HTR-8/SVneo (cell line): ENCODE measurements at places on chromosomes 4 and X.

GRCh38 chr4:99811850-99812249 lies 4.8 kb upstream of the DAPP1 start:
- DNase-seq = peak; percentile 2

GRCh38 chrX:13387666-13388494 lies 68.0 kb upstream of the ATXN3L start:
- DNase-seq = no peak

DNA sequence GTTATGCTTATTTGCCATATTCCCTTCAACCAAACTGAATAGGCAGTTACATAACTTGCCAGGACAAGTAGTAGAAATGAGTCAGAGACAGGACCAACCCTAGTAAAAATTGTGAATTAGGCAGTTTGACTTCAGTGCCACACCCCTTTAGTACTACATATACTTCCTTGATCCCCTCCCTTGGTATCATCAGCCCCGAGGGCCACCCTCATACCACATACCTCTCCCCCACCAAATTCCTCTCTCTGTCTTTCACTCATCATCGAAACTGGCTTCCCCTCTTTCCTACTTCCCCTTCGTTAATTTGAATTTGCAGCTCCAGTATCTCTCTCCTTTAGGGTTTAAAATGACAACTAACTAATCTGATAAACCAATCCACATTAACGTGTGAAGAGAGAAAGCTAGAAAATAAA lies 7.9 kb upstream of the PTPN13 start:
- DNase-seq = no peak

DNA sequence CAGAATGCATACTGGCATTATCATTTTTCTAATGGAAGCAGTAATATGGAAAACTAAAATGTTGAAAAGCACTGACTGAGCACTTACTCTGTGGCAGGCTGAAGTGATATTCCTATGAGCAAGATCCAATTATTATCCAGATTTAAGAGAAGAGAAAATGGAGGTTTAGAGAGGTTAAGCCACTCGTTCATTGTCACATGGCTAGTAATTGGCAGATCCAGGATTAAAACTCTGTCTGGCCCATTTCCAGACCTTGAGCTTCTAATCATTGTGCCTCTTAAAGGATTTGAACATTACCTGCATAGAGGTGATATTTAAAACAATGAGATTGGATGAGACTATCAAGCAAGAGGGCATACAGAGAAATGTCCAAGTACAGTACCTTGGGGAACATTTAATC lies 80.6 kb downstream of the MFAP3L start:
- DNase-seq = no peak

GRCh38 chr4:42610941-42611340 lies 46.0 kb downstream of the ATP8A1 start:
- no peak for DNase-seq

DNA sequence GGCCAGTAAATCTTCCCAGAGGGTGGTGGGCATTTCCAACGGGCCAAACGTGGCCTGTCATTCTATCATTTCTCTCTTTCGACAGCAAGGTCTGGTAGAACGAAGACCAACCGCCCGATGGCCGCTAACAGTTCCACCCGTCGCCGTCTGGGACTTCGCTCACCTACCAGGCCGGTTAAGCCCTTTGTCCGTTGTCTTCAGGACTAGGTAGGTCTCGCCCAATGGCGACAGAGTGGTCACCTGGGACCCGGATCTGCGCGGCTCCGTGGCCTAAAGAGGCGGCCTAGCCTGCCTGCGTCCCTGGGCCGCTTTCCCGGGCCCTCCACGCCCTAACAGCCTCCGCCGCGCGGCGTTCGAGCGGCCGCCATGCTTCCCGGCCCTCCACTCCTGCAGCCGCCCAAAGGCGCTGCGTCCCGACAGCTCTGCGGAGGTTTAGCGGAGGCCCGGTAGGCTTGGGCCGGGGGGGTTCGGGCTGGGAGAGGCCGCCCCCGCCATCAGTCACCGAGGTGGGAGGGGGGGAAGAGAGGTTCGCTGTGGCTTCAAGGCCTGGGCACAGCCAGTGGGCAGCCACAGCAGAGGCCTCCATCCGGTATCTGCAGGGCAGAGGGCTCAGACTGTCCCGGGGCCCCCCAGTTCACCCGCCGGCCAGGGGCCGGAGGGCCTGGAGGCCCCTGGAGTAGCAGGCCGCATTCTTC lies 194.0 kb upstream of the BRWD3 start:
- DNase-seq = no peak

DNA sequence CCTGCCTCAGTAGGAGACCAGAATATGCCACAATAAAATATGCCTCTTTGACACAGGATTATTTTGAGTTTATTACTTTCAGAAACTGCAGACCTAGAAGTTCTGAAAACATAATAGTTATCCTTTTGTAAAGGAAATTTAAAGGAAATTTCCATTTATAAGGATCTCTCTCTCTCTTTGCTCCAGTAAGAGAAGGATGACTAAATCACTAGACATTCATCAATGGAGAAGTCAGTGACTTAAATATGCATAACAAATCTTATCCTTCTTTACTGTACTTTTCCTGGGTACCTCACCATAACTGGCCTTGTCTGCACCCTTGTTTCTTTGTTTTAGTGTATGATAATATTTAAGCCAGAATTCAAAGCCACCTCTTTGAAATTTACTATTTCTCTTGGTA lies 28.3 kb upstream of the OPHN1 start:
- no peak for DNase-seq

DNA sequence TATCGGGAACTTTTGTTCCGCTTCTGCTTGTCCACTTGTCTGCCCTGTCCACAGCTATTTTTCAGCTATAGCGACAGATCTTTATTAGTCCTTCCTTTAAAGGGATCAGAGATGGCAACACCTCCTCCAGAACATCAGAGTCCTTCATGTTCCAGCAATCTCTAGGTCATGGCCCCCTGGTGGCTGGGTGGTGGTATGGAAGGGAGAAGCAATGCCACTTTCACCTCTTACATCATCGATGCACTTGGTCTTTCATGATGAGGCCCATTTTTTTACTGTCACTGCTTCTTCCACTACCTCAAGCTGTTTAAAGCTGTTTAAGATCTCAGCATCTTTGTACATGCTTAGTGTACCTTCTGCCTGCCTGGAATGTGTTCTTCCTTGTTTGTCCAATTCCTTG lies 106.7 kb downstream of the ARHGAP6 start:
- no peak for DNase-seq

- DNase-seq = no peak
Observed at GRCh38 chr4:3812211-3812934, 46.2 kb downstream of the ADRA2C start.

GRCh38 chr4:144689125-144689524 lies 43.2 kb downstream of the HHIP start:
- DNase-seq = no peak

DNA sequence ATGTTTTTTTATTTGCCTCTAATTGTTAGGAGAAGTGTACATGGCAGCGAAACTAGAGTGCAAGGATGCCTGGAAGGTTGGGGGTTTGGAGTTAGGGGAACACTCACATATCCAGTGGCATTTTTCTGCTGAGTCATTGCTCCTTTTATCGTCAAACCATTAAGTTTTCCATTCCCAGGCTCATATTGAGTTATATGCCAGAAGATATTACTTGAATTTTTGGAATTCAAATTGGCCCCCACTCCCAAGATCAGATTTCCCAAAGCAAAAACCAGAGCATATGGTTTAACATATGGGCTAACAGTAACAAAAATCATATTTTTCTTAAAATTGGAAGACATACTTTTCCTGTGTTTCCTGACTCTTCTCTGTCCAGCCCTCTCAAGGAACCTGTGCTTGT lies 152.7 kb downstream of the FSTL5 start:
- DNase-seq = no peak

DNA sequence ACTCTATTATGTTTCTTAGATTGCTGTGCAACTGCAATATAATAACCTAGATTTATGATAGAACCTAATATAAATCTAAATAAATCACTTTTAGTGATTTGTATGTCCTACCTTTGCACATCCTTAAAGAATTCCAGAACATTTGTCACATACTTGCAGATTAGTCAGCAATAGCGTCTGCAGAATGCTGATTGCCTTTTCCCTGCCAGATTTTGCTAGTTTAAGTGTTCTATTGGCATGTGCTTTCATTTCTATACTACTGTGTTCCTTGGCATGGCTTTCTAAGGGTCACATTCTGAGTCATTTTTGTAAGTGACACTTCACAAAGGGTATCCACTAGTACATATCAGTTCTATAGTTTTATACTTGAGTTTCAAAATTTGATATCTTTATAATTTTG lies 303.1 kb upstream of the GIMD1 start:
- DNase-seq = no peak

DNA sequence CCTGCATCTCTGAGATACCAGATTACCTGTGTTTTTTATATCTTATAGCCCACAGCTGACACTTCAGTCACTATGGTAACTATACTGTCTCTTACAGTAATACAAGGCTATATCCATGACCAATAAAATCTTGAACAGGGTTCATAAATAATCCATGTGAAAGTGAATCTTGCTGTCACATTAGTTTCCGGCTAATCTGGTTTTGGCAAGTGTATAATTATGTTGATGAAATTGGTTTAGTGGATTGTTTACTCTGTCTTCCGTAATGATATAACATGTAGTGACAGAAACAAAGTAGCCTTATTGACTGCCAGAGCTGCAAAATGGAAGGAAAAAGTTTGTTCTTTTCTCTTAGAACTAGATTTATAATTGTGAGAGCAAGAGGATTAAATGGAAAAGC lies 686.6 kb upstream of the PABPC4L start:
- no peak for DNase-seq

DNA sequence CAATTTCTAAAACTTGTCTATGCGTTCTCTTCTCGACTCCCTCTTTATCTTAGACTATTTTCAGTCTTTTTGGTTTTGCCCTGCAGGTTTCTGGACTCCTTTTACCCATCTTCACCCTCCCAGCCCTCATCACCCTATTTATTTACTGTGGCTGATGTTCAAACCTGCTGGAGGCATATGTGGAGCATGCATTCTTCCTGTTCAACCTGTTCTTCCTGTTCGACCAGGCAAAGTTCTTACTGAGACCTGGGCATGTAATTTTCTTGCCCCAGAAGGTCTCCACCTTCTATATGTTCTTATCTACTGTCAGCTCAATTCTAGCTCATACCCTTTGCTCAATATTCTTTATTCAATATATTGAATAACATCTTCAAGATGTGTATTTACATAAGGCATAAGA lies 69.4 kb upstream of the AGA start:
- DNase-seq = no peak

DNA sequence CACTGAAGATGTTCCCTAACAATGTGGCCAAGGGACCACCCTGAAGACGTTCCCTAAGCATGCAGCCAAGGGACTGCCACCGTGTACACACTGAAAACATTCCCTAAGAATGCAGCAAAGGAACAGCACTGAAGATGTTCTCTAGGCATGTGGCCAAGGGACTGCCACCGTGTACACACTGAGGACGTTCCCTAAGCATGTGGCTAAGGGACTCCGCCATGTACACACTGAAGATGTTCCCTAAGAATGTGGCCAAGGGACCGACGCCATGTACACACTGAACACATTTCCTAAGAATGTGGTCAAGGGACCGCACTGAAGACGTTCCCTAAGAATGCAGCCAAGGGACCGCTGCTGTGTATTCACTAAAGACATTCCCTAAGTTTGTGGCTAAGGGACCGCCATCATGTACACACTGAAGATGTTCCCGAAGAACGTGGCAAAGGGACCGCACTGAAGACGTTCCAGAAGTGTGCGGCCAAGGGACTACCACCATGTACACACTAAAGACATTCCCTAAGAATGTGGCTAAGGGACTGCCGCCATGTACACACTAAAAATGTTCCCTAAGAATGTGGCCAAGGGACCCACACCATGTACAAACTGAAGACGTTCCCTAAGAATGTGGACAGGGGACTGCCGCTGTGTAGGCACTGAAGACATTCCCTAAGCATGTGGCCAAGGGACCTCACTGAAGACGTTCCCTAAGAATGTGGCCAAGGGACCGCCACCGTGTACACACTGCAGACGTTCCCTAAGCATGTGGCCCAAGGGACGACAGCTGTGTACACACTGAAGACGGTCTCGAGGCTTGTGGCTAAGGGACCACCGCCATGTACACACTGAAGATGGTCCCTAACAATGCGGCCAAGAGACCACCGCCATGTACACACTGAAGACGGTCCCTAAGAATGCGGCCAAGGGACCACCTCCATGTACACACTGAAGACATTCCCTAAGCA lies 54.8 kb downstream of the DHRSX start:
- no peak for DNase-seq

GRCh38 chr4:106329041-106329618 lies 12.8 kb downstream of the AIMP1 start:
- peak; percentile 11 for DNase-seq

- DNase-seq = no peak
Observed at GRCh38 chr4:155966731-155967395, 13.2 kb upstream of the CTSO start.

- DNase-seq = no peak
Observed at GRCh38 chrX:122272011-122272410, 912.1 kb upstream of the GRIA3 start.

DNA sequence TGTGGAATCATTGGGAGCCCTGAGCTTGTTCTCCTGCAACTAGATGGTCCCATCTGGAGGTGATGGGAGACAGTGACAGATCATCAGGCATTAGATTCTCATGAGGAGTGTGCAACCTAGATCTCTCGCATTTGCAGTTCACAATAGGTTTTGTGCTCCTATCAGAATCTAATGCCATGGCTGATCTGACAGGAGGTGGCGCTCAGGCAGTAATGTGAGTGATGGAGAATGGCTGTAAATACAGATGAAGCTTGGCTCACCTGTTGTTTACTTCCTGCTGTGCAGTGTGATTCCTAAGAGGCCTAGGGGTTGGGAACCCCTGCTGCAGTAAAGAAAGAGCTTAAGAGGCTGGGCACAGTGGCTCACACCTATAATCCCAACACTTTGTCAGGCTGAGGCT lies 42.2 kb upstream of the PUDP start:
- DNase-seq = no peak

DNA sequence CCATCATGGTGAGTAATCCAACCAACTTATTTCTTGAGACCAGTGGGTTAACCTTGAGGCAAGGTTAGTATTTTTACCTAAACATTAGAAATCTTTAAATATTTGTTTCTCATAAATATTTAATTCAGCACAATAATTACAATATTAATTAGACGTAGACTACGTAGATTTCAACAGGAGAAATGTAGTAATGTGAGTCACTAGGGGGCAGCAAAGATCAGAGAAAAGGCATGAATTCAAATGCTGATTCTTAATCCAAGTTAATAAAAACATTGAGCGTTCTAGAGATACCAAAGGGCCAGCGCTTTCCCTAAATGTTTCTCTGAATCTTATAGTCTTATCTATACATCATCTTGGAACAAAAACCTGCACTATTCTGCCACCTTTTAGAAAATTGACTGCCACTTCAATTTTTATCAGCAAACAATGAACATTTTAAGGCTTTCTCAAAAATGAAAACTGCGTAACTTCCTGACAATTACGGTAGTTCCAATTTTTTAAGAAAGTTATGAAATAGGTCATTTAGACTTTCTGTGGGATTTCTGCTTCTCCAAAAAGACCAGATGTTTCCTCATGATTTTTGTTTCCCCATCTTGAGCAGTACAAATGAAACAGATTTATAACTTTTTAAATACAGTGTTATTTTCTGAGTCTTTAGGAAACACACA lies 180.7 kb downstream of the GASK1B start:
- DNase-seq = peak; percentile 20

GRCh38 chr4:46979726-46980125 lies 13.7 kb downstream of the GABRA4 start:
- no peak for DNase-seq
